ELR (cell line): ENCODE measurements at places on chromosomes 12 and 14.

DNA sequence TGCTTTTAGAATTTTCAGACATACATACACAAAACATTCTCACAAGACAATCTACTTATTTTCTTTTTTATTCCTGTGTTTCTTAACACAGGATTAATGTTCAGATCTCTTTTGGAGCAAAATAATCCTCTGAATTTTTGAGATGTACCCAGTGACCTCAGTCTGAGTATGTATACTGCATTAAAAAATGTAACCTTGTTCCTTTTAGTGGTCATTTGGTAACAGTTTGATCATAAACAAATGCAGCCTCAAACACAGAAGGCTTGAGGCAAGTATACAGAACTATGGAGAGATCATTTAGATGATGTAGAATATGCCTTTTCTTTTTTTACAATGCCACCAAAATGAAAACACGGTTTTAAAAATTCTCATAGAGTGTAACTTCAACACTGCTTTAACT lies 9.7 kb downstream of the HIF1A start:
- no peak for DNase-seq

GRCh38 chr14:94145902-94146527 lies 16.6 kb upstream of the IFI27L2 start:
- DNase-seq = no peak

- DNase-seq = no peak
Observed at GRCh38 chr12:3595721-3596120, 104.7 kb downstream of the PRMT8 start.

GRCh38 chr12:109112720-109113465 lies 3.5 kb upstream of the ACACB start:
- no peak for DNase-seq

GRCh38 chr14:105530285-105531087 lies 4.1 kb downstream of the TMEM121 start:
- DNase-seq = no peak
